Activated naive CD8-positive, alpha-beta T cell treated with anti-CD3 and anti-CD28 coated beads for 36 hours (primary cell): ENCODE measurements at places on chromosomes 7 and 10. TPM values are rescaled to one million over a fixed set of nuclear protein-coding genes. Genes with fewer than 3 reads are reported as not detected.

Gene MAGI2
- 0.14 TPM for total RNA-seq

Gene IFIT1
- 9.1 TPM for total RNA-seq

Gene CTBP2
- not detected for total RNA-seq

Gene CAMK1D
- total RNA-seq: 11.9 TPM

Gene STEAP2
- total RNA-seq: not detected

Gene SLC29A4
- 1.4 TPM for total RNA-seq

Gene CNTNAP2
- total RNA-seq: 0.19 TPM

Gene INMT
- total RNA-seq: not detected

Gene SNX10
- 33.0 TPM for total RNA-seq

Gene LMOD2
- not detected for total RNA-seq

Gene NPTX2
- not detected for total RNA-seq

Gene ENO4
- total RNA-seq: not detected

DNA sequence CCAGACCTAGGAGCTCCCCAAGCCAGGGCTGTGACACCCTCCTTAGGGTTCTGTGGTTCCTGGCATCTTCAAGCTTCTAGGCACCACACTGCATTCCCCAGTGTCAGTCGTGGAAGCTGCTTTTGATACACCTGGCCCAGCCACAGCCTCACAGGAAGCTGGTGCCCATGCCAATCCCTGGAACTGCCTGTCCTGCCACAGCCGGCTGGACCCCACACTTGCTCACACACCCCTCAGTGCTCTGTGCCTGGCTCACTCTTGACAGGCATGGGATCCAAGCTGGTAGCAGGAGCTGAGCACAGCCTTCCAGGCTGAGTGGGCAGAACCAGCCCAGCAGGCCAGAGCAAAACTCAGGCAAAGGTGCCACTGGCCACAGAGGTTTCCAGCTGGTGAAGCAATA is 21.8 kb downstream of the LRRC72 start:
- H3K36me3 ChIP-seq: no peaks in the 10 kb centered on the region
- H3K4me1 ChIP-seq: no peaks in the 10 kb centered on the region
- peaks cover 5% of the 10 kb centered on the region for H3K27me3 ChIP-seq
- H3K27ac ChIP-seq: no peak overlapping the region
- no peak for DNase-seq

DNA sequence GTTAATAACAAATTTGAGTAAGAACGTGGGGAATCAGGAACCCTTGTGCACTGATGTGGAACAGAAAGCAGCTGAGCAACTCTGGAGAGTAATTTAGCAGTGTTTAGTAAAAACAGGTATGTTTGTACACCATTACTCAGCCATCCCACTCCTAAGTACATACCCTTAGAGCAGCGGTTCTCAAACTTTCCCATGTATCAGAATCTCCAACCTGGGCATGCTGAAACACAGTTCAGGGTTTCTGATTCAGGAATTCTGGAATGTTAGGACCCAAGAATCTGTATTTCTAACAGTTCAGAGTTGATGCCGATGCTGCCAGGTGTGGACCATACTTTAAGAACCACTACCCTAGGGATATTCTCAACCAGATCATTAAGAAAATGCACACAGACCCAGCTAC is 5.1 kb downstream of the SGMS1 start:
- H3K4me1 ChIP-seq: peaks cover 54% of the 10 kb centered on the region
- H3K36me3 ChIP-seq: no peaks in the 10 kb centered on the region
- DNase-seq: no peak
- H3K27ac ChIP-seq: no peak overlapping the region

- no peak for DNase-seq
- H3K4me3 ChIP-seq: no peak overlapping the region
- peak overlapping the region; percentile 16 for H3K27ac ChIP-seq
- peaks cover 24% of the 10 kb centered on the region for H3K4me1 ChIP-seq
- no peaks in the 10 kb centered on the region for H3K36me3 ChIP-seq
- no peaks in the 10 kb centered on the region for H3K27me3 ChIP-seq
Observed at GRCh38 chr7:26090927-26091519, 61.0 kb upstream of the NFE2L3 start.

DNA sequence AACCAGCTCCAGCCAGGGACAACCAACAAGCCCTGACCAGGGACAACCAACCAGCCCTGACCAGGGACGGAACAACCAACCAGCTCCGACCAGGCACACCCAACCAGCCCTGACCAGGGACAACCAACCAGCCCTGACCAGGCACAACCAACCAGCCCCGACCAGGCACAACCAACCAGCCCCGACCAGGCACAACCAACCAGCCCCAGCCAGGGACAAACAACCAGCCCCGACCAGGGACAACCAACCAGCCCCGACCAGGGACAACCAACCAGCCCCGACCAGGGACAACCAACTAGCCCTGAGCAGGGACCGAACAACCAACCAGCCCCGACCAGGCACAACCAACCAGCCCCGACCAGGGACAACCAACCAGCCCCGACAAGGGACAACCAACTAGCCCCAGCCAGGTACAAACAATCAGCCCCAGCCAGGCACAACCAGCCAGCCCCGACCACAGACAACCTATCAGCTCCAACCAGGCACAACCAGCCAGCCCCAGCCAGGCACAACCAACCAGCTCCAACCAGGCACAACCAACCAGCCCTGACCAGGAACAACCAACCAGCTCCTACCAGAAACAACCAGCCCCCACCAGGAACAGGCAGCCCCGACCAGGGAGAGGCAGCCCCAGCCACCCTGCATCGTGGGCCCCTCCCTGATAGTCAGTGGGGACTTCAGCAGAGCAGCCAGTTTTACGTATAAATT is 56.4 kb downstream of the PROSER2 start:
- peaks cover 8% of the 10 kb centered on the region for H3K4me1 ChIP-seq
- no peak overlapping the region for H3K27ac ChIP-seq
- H3K4me3 ChIP-seq: no peak overlapping the region
- no peaks in the 10 kb centered on the region for H3K36me3 ChIP-seq

DNA sequence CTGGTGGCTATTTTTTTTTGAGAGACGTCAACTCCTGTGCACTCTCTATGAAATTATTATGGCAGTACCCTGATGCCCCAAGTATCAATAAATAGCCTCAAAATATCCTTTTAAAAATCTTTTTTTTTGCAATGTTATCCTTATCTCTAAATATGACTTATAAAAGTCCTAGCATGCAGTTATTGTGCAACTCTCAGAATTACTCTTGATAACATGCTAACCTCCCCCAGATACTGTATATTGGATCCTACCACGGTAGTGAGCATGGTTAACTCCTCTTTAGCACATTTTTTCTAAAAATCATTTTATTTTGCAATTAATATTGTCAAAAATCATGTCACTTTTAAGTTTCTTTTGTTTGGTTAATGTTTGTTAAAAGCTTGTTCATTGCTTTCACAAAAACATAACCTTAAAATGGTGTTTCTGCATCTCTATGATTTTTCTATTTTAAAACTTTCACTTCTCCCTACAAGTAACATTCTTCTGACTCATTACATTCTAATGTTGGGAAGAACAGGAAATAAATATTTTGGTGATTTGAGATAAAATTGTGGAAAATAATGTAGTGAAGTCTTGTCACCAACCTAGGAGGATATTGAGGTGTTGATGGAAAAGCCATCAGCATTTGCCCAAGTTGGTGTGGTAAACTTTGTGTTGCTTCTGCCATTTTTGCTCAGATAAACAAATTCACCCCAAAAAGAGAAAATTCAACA is 42.1 kb upstream of the ADRA2A start:
- H3K4me3 ChIP-seq: no peak overlapping the region
- H3K27me3 ChIP-seq: peaks cover 3% of the 10 kb centered on the region
- no peak for DNase-seq
- H3K27ac ChIP-seq: no peak overlapping the region

DNA sequence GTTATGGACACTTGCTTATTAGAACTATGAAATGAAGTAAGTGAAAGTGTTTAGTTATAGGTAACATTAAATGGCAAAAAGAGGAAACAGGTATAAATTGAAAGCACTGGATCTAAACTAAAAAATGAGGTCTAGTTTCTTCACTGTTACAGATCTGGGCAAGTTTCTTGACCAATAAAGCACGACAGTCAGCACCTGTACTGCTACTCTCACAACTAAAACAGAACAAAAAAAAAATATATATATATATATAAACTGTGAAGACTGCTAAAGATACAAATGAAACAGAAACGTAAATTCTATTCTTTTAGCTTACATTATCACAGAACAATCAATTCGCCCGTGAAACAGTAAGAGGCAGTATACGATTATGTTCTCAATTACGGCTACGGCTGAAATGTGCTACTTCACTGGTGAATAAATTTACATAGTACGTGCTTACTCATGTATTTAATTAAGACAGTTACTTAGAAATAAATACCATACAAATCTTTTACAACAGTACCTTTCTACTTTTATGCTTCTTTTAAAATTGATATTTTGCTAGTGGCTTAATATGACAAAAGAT is 4.2 kb downstream of the AHR start:
- no peak overlapping the region for H3K27ac ChIP-seq
- no peak for DNase-seq
- H3K4me3 ChIP-seq: no peak overlapping the region
- no peaks in the 10 kb centered on the region for H3K27me3 ChIP-seq
- H3K4me1 ChIP-seq: peaks cover 36% of the 10 kb centered on the region
- peaks cover 15% of the 10 kb centered on the region for H3K36me3 ChIP-seq

DNA sequence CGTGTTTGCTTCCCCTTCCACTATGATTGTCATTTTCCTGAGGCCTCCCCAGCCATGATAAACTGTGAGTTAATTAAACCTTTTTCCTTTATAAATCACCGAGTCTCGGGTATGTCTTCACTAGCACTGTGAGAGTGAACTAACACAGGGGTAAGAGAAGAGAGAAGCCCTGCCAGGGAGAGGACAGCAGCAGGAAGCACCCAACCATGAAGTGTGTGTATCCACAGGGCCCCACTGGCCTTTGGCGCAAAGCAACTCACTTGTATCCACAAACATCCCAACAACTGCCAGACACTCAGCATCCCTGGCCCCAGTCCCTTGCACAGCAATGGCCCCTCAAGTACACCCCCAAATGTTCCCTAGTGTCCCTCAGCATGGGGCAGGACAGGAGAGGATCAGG is 115.1 kb downstream of the MAD1L1 start:
- no peak for DNase-seq
- H3K36me3 ChIP-seq: peaks cover 20% of the 10 kb centered on the region
- no peaks in the 10 kb centered on the region for H3K27me3 ChIP-seq
- H3K4me3 ChIP-seq: no peak overlapping the region

GRCh38 chr10:30284865-30285594 is 64.0 kb downstream of the MTPAP start:
- H3K4me3 ChIP-seq: no peak overlapping the region
- no peaks in the 10 kb centered on the region for H3K36me3 ChIP-seq
- H3K4me1 ChIP-seq: peaks cover 7% of the 10 kb centered on the region
- H3K27ac ChIP-seq: no peak overlapping the region
- DNase-seq: no peak

DNA sequence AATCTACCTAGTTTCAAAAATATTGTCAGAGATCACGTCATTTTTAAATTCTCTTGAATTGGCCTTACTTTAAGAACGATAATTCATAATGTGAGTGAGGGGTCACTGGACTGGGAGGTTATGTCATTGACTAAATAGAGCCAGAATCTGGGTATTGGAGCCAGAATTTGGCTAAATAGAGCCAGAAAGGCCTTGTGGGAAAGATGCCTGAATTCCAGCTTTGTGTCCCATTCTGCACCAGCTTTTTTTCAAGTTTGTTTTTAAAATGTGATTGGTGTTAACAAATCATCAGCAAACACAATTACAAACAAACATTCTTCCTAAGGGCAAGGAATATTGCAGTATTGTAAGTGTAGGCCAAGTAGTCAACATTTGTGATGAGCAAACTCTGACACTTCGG is 233.2 kb upstream of the PRKCQ start:
- H3K27me3 ChIP-seq: peaks cover 24% of the 10 kb centered on the region
- no peak overlapping the region for H3K27ac ChIP-seq
- peaks cover 1% of the 10 kb centered on the region for H3K36me3 ChIP-seq
- no peaks in the 10 kb centered on the region for H3K4me1 ChIP-seq
- H3K4me3 ChIP-seq: no peak overlapping the region

DNA sequence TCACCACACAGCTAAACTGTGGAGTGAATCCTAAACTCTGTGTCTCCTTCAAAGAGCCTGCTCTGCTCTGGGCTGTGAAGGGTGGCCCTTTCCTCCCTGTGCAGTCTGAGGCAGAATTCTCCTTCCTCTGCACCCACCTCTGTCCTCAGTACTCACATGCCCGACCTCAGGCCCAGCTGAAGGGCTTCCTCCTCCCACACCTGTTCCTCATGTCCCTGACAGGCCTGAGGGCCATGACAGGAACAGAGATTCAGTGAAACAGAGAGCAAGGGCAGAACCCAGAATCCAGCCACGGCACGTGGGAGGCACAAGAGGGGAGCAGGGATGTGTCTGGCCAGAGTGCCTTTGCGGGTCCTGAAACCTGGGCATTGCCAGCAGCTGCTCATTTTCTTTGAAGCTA is 13.9 kb downstream of the CREB3L2 start:
- peaks cover 11% of the 10 kb centered on the region for H3K4me1 ChIP-seq
- no peak overlapping the region for H3K4me3 ChIP-seq
- DNase-seq: no peak
- H3K27ac ChIP-seq: no peak overlapping the region

- no peaks in the 10 kb centered on the region for H3K27me3 ChIP-seq
- no peak overlapping the region for H3K4me3 ChIP-seq
- no peak overlapping the region for H3K27ac ChIP-seq
- peaks cover 12% of the 10 kb centered on the region for H3K4me1 ChIP-seq
- H3K36me3 ChIP-seq: no peaks in the 10 kb centered on the region
Observed at GRCh38 chr10:114306116-114306973, 67.3 kb downstream of the VWA2 start.

DNA sequence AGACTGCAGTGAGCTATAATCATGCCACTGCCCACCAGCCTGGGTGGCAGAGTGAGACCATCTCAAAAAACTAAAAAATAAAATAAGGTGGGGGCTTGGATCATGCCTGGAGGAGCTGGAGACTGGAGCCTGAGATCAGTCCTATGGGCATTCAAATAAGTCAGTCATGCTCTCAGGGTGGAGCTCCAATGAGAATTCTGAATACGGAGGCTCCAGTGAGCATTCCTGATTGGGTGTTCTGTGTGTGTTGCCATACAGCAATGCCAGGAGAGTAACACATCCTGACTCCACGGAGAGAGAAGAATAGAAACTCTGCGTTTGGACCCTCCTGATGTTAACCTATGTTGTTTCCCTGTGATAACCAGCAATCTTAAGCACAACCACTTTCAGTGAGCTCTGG is 16.0 kb downstream of the UBE2D4 start:
- H3K36me3 ChIP-seq: peaks cover 3% of the 10 kb centered on the region
- H3K27ac ChIP-seq: no peak overlapping the region
- no peak for DNase-seq
- H3K4me1 ChIP-seq: no peaks in the 10 kb centered on the region

DNA sequence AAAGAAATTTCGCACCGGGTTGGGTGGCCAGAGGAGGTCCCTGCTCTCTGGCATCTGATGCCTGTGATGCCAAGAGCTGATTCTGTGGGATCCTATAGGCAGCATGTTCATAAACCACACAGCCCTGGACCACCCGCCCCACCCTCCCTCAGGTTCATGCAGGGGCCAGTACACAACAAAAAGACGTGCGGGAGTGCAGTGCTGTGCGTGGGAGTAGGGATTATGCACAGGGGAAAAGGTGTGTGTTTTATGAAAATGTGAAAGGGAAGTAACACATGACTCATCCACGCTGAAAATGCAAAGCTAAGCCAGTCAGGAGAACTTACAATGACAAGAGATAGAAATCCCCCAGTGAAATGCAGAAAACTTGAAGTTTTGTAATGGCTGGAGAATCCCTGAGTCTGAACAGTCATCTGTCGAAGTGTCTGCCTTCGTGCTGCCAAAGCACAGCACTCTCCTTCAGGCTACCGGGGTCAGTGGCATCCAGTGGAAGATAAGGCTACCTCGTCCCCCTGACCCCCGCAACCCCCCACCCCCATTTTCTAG is 1.1 kb downstream of the KIAA1217 start:
- H3K4me3 ChIP-seq: peak overlapping the region; percentile 78
- peak; percentile 62 for DNase-seq
- H3K36me3 ChIP-seq: no peaks in the 10 kb centered on the region
- peaks cover 41% of the 10 kb centered on the region for H3K27me3 ChIP-seq
- peak overlapping the region; percentile 18 for H3K27ac ChIP-seq
